ENCODE measurements at places on chromosomes 2 and 18. TPM values are rescaled to one million over a fixed set of nuclear protein-coding genes. Genes with fewer than 3 reads are reported as not detected.
A peak's percentile ranks its signal among the peaks of the same experiment; 100 is the strongest.

DNA sequence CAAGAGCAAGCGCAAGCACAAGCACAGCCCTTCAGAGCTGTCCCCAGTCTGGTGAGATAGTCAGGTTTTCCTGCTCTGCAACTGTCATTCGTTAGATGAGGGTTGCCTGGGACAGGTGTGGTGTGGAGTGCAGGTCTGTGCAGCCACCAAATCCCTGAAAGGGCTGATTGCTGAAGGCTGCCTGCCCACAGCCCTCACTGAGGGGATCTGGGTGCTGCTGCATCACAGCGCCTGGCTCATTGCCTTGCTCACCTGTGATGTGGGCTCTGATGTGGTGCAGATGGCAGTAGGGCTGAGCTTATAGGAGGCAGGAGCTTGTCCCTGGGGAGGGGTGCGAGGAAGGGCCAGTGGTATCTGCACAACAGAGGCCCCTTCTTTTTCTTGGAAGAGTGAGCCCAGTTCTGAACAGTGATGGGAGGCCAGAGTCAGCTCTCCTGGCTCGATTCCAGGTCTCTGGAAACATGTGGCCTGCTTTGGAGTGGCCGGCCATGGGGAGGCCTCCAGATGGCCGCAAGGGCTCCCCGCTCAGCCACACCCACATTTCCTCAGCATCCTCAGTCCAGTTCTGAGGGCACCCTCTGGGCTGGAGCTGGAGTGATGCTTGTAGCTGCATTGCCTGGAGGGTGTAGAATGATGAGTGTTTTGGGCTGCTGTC lies 11.4 kb downstream of the UBE2F start:
- DNase-seq, result no peak

- DNase-seq, result no peak
Measured at GRCh38 chr2:205758500-205758899, 76.2 kb downstream of the NRP2 start.

GRCh38 chr2:136052369-136053362 lies 65.3 kb downstream of the CXCR4 start:
- no peak for DNase-seq

DNA sequence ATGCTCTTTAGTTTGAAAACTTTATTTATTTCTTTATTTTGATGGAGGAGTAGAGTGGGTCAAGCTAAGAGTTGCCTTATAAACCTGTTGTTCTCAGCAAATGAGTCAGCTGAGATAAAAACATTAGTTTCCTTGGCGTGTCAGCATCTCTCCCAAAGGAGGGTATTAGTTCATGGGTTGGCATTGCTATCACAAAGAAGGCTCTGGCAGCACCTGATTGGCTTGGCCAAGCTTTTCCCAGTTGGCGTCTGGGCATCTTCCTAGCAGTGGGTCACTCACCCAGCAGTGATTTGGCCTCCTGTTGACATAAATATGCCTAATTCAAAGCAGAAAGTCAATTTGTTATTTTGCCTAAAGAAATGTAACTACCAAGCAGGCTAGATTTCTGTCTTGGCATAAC lies 200.7 kb upstream of the TNP1 start:
- DNase-seq, result no peak

- DNase-seq, result no peak
Measured at GRCh38 chr18:7049951-7050350, 67.6 kb downstream of the LAMA1 start.

DNA sequence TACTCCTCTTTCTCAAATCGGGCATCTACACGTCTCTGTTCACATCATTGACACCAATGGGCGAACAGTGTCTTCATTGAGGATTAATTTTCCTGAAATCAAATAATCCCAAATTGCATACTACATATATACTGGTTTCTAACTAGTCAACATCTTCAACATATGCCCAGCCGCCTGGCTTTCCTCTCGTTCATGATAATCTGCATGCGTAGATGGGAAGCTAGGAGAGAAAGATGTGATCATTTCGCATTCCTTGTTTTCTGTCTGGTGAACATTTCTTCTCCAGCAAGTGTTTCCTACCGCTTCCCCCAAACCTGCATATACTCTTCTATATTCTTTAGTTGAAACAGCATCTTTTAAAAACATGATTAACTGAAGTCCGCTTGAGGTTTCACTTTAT lies 7.4 kb downstream of the TWIST2 start:
- no peak for DNase-seq

GRCh38 chr2:161243312-161243711 lies 64.9 kb upstream of the PSMD14 start:
- DNase-seq, result no peak

- no peak for DNase-seq
Measured at GRCh38 chr2:120886534-120887319, 151.1 kb downstream of the GLI2 start.

DNA sequence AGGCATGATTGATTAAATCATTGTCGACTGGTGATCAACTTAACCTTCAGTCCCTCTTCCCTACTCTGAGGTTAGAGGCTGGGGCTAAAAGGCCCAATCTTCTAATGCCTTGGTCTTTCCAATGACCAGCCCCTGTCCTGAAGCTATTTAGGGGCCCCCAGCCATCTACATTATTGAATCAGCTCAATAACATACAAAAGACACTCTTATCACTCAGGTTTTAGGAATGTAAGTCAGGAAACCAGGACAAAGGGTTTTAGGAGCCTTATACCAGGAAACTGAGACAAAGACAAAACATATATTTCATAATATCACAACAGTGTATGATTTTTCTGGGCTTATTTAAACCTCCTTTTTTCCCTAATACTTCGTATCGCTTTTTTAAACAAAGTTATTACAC lies 198.6 kb downstream of the RNF152 start:
- DNase-seq, result no peak

- no peak for DNase-seq
Measured at GRCh38 chr2:102801098-102801718, 39.4 kb downstream of the TMEM182 start.

DNA sequence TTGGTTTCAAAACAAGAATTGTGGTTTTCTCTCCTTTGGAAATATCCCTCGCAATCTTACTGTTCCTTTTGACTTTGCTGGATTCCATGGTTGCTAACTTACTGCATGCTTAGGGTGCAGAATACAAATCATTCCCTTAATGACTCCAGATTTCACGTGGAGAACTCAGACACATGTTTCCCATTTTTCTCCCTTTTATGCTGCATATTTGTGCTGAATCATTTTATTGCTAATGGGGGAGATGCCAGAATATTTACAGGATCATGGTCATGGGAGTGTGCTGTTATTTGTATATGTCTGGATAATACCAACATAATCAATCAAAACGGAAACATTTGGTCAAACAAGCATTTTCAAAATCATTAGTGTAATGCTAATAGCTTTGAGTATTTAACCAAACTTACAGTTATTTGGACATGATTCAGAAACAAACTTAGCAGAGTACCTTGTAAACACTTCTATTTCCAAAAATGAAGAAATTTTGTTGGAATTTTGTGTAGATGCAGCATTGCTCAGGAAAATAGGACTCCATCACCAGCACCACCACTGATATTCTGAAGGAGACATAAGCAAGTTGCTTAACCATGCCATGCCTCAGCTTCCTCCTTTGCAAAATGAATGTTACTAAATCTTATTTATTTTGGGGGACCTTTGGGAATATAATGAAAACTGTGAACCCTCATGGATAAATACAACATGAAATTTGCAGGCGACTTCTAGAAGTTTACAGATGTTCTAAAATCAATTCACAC lies 122.5 kb upstream of the RND3 start:
- DNase-seq, result no peak

DNA sequence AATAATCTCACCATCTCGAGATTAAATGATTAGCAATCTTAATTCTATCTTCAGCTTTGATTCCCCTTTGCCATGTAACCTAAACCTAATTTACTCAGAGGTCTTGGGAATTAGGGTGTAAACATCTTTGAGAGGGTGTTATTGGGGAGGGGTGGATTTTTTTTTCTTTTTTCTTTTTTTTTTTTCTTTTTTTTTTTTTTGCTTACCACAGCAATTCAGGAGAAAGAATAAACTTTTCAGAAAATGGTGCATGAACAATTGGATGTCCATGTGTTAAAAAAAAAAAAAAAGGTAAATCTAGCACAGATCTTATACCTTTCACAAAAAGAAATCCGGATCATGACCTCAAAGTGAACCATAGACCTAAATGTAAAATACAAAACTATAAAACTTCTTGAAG lies 160.8 kb upstream of the FANCL start:
- DNase-seq, result no peak

DNA sequence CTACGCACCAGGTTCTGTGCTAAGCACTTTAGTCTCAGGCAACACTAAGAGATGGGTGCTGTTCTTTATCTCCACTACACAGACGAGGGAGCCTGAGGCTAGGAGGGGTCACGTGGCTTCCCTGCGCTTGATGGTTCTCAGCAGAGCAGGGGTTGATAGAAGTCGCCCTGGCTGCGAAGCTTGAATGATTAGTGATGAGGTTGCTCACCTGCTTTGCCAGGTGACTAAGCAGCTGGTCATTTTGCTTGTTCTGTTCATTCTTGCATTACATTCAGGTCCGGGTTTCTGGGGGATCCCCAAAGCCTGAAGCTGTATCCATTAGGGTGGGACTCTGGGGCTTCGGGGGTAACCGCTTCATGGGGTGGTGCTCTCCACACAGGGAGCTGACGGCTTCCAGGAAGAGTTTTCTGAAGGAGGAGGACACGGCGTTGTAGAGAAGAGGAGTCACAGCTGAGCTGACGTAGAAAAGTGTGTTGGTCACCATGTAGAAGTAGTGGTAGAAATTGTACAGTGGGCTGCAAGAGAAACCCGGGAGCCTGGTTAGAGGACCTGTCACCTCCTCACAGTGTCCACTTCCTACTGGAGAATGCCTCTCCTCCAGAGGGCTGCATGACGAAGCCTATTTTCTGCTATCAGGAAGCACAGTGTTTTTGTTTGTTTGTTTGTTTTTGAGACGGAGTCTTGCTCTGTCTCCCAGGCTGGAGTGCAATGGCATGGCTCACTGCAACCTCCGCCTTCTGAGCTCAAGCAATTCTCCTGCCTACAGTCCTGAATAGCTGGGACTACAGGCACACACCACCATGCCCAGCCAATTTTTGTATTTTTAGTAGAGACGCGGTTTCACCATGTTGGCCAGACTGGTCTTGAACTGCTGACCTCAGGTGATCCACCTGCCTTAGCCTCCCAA lies 11.5 kb downstream of the NTSR2 start:
- no peak for DNase-seq

DNA sequence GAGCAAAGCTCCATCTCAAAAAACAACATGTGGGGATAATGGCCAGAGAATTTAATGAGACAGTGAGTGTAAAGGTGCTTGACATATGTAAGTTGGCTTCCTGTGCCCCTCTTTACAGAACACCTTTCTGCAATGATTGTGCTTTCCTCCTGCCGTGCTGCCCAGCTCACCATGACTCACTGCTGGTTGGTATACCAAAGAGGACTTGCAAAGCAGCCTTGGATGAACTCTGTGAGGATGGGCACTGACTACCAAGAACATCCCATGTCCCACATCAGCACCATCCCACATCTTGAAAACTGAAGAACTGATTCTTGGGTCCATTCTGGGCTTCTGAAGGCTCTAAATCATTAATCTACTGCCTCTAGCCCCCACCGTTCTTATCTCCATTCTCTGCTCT lies 52.2 kb downstream of the NGEF start:
- no peak for DNase-seq

GRCh38 chr2:169265591-169265990 lies 96.7 kb downstream of the LRP2 start:
- DNase-seq, result no peak

DNA sequence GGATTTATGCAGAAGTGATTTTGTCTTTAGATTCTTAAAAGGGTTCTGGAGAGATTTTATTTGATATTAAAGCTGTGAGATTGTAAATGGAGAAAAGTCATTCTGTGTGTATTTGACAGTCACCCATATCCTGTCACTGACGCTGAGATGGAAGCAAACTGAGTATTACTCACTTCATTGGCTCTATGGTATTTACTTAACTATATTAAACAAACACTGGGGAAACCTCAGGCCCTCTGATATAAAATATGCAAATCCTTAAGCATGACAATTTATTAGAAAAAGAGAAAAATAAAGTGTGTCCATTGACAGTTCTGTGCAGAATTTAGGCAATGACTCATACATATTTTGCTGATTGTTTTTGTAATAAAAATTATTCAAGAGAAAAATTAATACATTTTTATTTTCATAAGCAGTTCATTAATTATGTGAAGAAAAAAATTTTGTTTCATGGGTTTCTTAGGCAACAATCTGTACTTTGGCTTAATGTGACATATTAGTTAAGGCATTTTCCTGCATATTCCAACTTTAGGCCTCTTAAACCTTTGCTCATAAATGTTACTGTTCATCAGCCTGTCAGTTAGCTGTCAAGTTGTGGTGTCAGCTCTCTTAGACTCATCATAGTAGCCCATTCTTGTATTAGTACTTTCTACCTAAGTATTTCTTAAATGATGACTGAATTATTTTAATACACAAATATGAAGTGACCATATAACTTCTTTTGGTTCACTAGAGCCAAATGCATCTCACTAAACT lies 99.9 kb downstream of the PARD3B start:
- DNase-seq, result no peak

DNA sequence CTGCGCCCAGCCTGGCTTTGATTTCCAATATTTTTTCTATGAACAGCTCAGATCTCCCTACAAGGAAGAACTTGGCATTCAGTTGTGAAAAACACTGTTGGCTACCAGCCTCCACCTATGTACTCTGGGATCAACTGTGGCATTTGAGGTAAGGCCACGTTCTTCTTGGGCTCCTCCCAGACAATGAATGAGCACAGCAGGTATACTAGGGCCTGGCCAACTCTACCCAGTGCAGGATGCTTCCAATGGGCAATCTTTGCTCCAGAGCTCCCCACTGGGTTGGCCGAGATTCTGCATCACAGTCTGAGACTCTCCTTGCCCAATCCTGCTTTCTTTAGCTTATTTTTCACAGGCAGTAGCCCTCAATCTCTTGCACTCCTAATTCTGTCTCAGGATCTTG lies 75.9 kb downstream of the TMEM131 start:
- DNase-seq, result peak; percentile 17

DNA sequence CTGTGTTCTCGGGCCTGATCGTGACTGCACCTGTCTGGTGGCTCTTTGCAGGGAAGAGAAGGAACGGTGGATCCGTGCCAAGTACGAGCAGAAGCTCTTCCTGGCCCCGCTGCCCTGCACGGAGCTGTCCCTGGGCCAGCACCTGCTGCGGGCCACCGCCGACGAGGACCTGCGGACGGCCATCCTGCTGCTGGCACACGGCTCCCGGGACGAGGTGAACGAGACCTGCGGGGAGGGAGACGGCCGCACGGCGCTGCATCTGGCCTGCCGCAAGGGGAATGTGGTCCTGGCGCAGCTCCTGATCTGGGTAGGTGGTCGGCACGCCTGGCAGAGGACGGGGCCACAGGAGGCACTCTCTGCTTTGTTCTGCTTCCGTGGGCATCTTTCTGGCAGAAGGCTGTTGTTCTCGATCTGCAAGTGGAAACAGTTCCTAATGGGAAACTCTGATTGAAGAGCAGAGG lies 48.0 kb downstream of the GBX2 start:
- no peak for DNase-seq

The SIX3 gene
- 6.6 TPM for total RNA-seq

The GALR1 gene
- 0.07 TPM for total RNA-seq

The VWA3B gene
- total RNA-seq, result not detected

The IL36A gene
- total RNA-seq, result not detected

The FHOD3 gene
- 4.8 TPM for total RNA-seq

The C2orf78 gene
- 0.37 TPM for total RNA-seq

The CLEC4F gene
- total RNA-seq, result not detected
